Cortex of kidney (tissue), 1 donor: ENCODE measurements at places on chromosomes 2 and 18.

DNA sequence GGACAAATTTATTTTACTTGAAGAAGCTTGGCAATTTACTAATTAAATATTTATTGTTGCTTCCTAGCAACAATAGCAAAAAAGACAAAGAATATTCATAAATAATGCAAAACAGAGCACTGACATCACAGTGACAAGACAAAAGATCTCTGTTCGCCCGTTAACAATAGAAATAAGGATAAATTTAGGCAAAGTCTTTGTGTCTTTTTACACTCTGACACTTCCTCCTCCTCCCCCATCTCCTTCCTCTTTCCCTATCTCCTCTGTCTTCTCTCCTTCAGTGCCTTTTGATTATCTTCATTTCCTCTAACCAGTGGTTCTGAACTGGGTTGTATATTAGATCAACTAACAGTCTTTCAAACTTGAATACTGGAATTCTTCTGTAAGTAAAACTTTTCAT, 808.4 kb downstream of the ERBB4 start:
- no peak for DNase-seq

GRCh38 chr18:9211955-9212354, 75.4 kb downstream of the ANKRD12 start:
- DNase-seq = no peak

DNA sequence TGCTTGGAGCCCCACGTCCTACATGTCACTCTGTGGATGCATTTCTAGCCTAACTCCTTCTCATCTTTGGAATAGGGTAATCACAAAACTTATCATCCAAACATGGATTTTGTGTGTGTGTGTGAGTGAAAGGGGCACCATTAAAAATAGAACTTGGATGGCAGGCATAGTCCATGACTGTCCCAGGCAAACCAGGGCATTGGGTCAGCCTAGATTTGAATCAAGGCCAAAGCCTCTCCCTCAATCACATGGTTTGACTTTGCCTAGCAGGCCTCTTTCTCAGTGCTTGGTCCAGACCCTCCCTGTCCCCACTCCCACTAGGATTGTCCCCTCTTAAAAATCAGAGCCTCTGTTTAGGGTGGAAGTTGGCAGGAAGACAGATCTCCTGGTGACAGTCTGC, 67.4 kb upstream of the BCL2L11 start:
- no peak for DNase-seq

- no peak for DNase-seq
These were observed 19.5 kb upstream of the RBMS1 start for GRCh38 chr2:160513120-160513519.

- DNase-seq = no peak
These were observed 106.2 kb downstream of the BCL2 start for GRCh38 chr18:63213331-63213900.

GRCh38 chr2:86338778-86339295, 1.4 kb upstream of the REEP1 start:
- no peak for DNase-seq

DNA sequence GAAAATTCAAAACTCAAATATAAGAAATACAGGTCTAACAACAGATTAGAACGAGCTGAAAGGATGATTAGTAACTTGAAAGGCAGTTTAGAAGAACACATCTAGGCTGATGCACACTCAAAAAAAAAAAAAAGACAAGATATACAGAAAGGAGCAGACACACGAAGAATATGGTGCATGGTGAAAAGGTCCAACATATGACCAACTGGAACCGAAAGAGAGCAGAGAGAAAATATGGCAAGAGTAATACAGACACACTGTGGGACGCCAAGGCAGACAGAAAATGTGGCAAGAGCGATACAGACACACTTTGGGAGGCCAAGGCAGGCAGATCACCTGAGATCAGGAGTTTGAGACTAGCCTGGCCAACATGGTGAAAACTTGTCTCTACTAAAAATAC, 39.8 kb downstream of the NDUFA10 start:
- no peak for DNase-seq

GRCh38 chr2:42101206-42102023, 53.6 kb downstream of the PKDCC start:
- no peak for DNase-seq

DNA sequence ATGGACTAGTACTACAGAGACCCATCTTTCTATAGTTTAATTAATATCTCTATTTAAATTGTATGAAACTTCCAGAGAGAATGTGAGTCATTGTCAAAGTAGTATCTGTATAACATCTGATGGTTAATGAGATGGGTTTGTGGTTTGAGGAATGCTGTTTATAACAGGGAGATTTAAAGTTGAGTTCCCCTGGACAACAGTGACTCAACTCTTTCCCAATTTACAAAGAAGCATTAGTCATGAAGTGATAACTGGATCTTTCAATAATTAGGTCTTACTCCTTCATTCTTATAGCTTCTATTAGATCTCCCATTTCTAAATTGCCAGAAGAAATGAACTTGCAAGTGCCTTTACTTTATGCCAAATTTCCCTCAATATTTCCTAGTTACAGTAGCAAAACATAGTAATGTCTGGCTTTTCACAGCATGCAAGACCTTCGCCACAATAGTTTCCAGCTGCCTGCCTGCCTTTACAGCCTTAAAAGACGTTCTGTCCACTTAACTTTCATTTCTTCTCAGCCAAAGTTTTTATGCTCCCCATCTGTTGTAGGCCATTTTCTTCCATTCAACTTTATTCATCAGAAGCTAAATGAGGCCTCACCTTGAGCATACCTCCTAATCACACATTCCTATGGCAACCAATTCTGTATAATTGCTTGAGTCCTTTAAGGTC, 47.7 kb upstream of the WDR75 start:
- no peak for DNase-seq

DNA sequence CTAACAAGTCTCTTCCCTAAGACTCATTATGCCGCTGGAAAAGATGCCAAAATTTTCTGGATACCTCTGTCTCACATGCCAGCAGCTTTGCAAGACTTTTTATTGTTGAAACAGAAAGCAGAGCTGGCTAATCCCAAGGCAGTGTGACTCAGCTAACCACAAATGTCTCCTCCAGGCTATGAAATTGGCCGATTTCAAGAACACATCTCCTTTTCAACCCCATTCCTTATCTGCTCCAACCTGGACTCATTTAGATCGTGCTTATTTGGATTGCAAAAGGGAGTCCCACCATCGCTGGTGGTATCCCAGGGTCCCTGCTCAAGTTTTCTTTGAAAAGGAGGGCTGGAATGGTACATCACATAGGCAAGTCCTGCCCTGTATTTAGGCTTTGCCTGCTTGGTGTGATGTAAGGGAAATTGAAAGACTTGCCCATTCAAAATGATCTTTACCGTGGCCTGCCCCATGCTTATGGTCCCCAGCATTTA, 26.3 kb downstream of the DHRS9 start:
- no peak for DNase-seq

- no peak for DNase-seq
These were observed 276 bp downstream of the NFE2L2 start for GRCh38 chr2:177264209-177264692.

- no peak for DNase-seq
These were observed 868.1 kb upstream of the ID2 start for GRCh38 chr2:7813541-7814292.

- no peak for DNase-seq
These were observed 53.1 kb upstream of the ARL5A start for GRCh38 chr2:151881342-151881741.

GRCh38 chr2:28507796-28508764, 12.2 kb downstream of the PLB1 start:
- DNase-seq = no peak

GRCh38 chr18:63177919-63178821, 141.4 kb downstream of the BCL2 start:
- DNase-seq = no peak

GRCh38 chr18:47790036-47790435, 140.4 kb downstream of the SMAD2 start:
- DNase-seq = no peak

DNA sequence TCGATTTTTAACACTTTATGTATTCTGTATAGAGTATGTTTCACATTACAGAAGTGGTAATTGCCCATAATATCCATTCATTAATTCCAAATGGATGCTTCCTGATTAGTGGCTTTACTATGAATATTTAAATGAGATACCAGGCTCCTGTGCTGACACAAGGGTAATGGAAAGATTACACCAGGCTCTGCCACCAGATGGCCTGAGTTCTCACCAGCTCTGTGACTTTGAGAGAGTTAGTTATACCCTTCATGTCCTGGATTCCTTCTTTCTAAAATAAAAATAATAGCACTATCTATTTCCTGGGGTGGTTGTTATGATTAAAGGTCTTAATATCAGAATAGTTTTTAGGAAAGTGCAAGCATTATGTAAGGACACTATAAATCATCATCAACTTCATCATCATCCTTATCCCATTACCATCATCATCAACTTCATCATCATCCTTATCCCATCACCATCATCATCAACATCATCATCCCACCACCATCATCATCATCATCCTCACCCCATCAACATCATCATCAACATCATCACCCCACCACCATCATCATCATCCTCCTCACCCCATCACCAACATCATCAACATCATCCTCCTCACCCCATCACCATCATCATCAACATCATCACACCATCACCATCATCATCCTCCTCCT, 151.8 kb downstream of the DNER start:
- no peak for DNase-seq

GRCh38 chr2:37614061-37614738, 57.2 kb downstream of the CDC42EP3 start:
- no peak for DNase-seq

GRCh38 chr2:152766928-152767327, 48.5 kb downstream of the ARL6IP6 start:
- no peak for DNase-seq

DNA sequence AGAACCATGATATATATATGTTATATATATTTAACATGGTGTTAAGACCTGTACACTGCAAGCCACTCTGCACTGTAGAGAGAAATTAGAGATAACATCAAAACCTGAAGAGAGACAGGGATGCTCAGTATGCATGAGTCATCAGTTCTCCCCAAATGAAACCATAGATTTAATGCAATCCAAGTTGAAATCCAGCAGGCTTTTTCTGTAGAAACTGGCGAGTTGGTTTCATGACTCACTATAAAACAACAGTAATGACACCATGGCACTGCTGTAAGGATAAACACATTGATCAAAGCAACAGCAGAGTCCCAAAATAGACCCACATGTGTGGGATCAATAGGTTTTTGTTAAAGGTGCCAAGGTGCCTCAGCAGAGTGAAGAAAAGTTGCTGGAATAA, 65.8 kb downstream of the RTP5 start:
- no peak for DNase-seq

DNA sequence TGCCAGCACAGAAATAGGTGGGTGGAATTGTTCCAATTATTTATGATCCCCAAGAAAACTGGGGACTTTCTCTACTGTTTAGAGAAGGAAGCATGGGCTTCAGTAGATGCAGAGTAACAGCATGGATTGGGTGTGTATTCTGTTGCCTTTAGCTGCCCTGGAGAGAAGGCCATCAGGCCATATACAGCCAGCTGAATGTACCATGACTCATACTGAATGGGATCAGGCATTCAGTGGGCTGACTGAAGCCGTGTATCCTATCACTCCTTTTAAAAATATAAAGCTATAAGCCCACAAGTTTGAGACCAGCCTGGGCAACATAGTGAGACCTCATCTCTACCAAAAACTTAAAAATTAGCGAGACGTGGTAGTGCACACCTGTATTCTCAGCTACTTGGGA, 16.7 kb upstream of the PLEKHM3 start:
- DNase-seq = no peak

GRCh38 chr2:153766415-153766814, 105.3 kb upstream of the GALNT13 start:
- no peak for DNase-seq

GRCh38 chr18:50286391-50287027, 983 bp downstream of the CXXC1 start:
- DNase-seq = no peak

DNA sequence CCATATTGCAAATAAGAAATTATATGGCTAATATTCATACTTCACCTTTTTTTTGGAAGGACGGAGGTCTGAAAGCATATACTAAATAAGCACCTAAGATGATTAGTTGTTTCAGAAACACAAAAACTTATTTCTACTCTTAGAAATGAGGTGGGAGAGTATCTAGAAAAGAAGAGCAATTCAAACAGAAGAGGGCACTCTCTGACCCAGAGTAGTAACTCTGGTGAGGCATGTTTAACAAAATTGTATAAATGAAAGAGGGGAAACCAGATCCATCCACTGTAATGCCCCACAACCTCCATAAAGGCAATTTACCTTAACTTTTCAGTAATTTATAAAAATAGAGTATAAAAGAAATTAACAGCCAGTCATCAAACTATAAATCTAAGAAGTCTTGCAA, 669.6 kb upstream of the VRK2 start:
- DNase-seq = no peak
